ENCODE measurements at places on chromosomes 3 and 15.
A peak's percentile ranks its signal among the peaks of the same experiment; 100 is the strongest.

DNA sequence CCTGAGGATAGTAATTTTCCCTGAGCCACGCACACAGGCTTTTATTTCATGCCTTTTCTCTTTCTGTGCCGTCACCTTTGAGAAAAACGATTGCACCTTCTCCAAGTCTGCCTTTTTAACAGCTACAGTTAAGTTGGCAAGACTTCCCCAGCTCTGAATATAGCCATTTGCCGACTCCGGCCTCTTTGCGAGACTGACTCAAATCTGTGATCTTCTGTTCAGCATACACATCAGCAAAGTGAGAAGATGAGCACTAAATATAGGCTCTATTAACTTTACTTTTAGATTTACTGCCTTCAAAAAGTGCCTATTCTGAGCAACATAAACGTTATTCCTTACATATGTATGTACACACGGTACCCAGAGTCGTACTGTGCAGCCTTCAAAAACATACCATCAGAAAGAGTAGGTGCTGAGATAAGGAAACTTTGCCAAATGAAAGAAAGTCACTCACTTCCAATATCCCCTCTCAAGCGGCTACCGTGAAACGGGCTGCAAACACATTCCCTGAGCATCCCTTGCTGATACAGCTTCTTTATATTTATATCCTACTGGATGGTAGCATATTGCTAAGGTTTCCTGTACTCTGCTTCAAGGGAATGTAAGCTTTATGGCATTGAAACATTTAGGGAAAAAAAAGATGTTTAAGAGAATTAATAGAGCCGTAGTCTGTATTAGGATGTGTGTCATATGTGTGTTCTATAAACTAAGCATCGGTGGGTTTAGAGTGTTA, 283.3 kb upstream of the TPRG1 start:
- DNase-seq, result no peak

DNA sequence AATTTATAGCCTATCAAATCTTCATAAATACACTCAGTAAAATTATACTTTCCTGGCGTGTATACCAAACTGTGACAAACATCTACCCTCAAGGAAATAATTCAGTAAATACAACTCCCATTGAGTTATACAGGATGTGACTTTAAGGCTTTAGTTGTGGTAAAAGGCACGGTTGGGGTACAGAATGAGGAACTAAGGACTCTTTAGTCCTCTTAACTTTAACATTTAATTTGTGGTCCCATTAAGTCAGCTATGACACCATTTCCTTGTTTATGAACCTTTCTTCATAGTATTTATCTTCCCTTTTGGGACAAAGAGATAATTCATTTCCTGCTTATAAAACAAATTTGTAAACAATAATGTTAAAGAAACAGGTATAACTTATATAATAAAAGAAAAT, 30.2 kb downstream of the IFT80 start:
- no peak for DNase-seq

GRCh38 chr3:141191097-141191749, 40.4 kb upstream of the PXYLP1 start:
- DNase-seq, result no peak

DNA sequence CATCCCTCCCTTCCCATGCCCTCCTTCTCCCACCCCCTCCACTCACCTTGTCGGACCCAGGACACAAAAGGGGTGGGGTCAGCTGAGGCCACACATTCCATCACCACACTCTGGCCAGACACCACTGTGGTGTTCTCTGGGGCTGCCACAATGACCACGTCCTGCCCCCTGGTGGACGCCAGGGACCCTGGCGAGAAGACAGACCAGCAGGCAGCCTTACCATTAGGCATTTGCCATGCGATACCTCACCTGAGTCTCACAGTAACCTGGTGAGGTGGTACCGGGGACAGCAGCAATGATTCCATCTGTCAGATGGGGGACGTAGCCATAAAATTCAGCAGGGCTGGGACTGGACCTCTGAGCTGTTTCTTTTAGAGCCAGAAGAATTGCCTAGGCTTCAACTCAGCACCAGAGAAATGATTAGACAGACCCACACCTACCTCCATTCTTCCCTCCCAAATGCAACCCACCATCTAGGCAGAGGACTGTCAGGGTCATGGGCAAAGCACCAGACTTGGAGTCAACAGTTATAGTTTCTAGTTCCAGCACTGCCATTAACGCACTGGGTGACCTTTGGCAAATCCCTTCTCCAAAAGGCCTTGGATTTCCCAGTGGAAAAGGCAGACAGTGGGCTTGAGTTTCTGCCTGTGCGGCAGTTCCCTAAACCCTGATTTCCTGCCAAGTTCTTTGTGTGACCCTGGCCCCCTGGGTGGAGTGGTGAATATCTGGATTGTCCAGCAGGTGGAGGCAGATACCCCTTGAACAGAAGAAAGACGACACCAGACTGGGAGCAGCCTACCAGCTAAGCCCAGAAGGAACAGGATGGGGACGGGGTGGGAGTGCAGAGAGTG, 21.8 kb downstream of the IGDCC4 start:
- peak; percentile 94 for DNase-seq
